ENCODE measurements at places on chromosomes 11 and 22.

DNA sequence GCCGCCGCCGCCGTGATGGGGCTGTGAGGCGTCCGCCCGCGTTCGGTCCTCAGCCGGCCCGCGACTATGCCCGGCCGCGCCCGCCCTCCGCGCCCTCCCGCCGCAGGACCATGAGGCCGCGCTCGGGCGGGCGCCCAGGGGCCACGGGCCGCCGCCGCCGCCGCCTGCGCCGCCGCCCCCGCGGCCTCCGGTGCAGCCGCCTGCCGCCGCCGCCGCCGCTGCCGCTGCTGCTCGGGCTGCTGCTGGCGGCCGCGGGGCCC, 215 bp downstream of the ZNRF3 start:
- no peak for DNase-seq

- DNase-seq: no peak
Measured at GRCh38 chr11:83124636-83125424, 32.1 kb upstream of the PCF11 start.

DNA sequence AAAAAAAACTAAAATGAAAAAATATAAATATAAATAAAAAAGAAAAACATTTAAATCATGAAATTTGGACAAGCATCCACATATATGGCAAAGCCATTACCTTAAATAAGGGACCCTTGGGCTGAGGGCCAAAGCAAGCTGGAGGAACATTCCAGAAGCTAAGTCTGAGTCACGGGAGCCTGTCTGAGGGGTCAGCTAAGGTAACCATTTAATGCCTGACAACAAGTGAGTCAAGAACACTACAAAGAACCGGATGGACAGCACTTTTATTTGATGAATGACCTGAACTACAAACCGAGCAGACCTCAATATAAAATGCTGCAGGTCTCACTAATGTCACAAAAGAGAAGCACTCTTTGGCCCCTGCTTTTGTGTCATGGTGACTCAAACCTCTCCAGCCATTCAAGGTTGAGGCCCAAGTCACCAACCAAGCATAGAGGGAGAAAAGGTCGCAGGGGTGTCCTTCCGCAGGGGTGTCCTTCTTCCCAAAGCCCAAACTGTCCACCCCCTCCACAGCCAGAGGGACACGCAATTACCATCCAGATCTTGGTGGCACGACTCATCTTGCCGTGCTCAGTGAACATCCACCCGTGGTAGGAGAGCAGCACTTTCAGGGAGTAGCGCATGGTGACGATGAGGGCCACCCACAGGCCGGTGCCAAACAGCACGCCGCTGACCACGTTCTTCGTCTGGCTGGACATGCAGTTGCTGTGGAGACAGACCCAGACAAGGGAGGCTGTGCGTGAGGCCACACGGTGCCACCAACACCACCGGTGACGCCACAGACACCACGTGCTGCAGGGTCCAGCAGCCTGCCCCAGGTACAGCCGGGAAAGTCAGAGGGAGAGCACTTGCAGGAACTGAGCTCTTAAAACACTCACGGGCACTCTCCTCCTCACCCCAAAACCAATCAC, 34.5 kb downstream of the CPT1A start:
- no peak for DNase-seq

DNA sequence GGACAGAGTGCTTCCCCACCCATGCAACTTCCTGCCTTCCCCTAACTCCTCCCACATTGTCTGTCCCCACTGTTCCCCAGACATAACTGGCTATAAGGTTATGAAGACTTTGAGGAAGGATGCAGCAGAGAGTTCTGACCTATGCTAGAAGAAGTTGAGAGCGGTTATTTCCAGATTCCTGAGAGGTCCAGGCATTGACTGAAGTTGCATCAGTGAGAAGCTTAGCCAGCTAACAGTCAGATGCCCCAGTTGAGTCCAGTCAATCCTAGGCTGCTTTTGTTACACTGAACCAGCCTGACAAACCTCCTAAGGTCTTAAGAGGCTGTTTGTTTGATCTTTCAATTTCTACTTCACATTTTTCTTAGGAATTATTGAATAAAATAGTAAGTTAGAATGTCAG, 937.9 kb upstream of the CCDC90B start:
- no peak for DNase-seq

- DNase-seq: no peak
Measured at GRCh38 chr11:116279511-116279910, 493.3 kb downstream of the BUD13 start.

DNA sequence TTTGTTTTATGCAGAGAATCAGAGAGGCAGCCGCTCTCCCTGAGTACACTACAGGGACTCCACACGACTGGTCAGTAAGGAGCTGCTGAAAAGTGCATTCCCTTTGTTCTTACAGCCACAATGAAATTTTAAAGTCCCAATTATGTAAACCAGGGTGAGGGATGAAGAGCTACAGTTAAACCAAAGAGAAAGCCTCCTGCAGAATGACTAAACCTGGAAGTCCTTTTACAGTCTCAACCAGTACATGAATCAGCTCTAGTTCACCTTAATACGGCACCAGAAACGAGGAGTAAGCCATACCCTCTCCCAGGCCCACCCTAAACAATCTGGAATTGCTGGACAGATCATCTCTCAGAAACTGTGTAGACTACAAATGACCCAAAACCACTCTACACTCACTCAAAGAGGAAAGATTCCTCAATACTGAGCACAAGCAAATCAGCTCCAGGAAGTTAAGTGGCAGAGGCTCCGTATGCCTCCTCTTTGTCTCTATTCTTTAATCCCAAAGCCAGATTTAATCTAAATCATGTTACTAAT, 113.1 kb downstream of the RBFOX2 start:
- no peak for DNase-seq

DNA sequence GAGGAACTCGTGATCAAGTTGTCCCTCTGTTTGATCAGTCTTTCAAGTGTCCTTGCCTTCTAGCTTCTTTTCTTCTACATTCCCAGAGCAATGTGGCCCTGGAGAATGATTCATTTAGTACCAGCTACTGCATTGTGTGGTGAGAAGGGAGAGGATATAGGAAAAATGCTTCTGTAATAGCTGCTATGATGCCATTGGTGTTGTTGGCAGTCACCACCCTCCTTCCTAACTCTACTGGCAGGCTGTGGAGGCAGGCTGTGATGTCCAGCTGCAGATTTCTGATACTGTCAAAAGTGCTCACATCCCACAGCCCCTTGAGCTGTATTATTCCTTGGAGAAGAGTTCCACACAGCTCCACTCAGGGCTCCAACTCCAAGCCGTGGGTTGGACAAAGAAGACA, 52.8 kb downstream of the ENDOD1 start:
- DNase-seq: no peak

GRCh38 chr11:58058276-58059006, 27.7 kb downstream of the OR6Q1 start:
- no peak for DNase-seq

GRCh38 chr11:34514597-34514996, 1.0 kb upstream of the ELF5 start:
- DNase-seq: no peak

DNA sequence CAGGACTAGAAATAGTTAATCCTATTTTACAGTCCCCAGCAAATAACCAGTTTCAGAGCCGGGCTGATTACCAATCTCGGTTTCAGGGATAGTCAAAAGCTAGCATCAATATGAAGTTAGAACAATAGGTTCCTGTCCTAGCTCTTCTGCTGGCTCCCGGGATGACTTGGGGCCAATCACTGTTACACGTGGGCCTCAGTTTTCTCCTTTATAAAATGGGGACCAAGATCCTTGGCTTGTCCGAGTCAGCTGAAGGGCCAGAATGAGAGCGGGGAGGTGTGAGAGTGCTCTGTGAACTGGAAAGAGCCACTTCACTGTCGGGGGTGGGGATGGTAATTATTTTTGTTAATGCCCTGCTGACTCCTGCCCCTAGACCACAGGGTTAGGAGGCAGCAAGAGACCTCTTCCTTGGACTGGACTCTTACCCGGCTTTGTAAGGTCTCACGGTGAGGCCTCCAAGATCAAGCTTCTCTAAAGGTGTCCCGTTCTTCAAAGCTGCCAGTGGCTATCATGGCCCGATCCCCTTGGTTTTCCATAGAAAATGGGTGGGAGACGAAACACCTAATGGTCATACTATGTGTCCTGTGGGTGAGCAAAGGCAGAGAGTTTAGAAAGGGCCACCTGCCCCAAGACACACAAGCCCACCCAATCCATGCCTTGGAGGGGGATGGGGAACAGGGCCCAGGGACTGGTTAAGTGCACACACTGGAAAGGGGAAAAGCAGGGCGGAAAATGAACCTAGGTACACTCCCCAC, 1.4 kb downstream of the UCP2 start:
- no peak for DNase-seq

- DNase-seq: no peak
Measured at GRCh38 chr11:85118151-85118550, 509.0 kb downstream of the DLG2 start.

DNA sequence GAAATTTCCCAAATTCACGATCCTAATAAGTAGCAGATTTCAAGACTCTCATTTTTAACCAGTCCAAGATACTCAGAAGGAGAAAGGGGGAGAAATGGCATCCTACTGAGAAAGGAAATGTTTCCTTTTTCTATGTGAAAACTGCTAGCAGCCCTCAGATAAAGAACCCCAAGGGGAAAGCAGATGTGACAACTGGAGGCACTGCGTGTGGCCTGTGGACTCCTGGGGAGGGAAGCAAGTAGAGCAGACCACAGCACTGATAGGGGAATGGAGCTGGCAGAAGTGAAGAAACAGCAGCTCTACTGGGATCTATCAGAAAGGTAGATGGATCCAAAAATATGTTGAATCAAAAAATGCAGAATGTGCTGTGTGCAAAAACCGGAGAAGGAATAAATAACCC, 239.7 kb upstream of the API5 start:
- DNase-seq: no peak

DNA sequence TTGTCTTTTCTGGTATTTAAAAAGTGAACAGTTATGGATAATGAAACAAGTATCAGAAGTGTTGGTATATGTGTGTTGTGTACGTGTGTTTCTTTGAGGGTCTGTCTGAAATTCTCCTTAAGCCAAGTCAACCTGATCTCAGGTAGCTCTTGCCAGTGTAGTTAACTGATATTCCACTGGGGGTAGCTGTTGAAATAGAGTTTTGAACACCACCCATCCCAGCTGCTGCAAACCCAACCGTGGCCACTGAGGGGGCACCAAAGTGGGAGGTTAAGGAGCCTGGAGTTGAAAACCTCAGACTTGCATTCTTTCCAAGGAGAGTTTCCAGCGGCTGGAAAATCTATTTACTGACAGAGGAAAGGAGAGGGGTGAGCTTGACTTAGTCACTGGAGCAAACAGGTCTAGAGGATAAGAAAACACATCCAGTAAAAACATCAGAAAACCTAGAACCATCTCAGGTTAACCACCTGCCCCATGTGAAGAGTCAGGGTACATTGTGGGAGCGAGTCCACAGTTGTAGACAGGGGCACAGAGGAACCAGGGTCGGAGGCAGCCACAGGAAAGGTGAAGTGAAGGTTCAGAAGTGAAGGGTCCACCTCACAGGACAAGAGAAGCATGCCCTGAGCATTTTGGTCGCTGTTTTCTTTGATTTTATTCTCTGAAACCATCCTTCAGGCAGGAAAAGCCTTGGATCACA, 8.8 kb upstream of the CUL5 start:
- DNase-seq: peak; percentile 50

GRCh38 chr22:39290724-39291161, 28.7 kb downstream of the RPL3 start:
- no peak for DNase-seq

DNA sequence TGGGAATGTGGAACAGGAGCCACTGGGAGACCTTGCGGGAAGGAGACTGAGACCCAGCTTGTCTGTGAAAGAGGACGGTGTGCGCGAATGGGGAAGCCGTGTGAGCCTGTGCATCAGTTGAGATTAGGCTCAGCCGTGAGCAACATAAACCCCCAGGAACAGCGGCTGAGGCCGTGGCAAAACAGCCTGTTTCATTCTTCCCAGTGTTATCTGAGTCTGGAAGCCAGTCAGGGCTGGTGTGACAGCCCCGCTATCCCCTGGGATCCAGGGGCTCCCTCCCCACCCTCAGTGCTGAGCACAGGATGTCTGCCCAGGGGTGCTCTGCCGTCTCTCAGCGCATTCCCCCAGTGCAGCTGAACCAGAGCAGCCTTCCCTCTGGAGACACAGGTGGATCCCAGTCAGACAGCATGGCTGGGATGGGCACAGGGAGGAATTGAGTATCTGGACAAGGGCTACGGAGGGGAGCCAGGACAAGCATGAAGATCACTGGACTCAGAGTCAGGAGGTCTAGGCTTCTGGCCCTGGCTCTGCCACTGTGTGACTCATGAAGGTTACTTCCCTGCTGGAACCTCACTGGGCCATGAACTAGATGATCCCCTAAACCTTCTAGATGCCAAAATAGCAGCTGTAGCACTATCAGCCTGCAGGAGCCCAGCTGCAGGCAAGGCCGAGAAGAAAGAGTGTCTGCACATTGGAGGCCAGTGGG, 8.6 kb downstream of the OAF start:
- DNase-seq: no peak

DNA sequence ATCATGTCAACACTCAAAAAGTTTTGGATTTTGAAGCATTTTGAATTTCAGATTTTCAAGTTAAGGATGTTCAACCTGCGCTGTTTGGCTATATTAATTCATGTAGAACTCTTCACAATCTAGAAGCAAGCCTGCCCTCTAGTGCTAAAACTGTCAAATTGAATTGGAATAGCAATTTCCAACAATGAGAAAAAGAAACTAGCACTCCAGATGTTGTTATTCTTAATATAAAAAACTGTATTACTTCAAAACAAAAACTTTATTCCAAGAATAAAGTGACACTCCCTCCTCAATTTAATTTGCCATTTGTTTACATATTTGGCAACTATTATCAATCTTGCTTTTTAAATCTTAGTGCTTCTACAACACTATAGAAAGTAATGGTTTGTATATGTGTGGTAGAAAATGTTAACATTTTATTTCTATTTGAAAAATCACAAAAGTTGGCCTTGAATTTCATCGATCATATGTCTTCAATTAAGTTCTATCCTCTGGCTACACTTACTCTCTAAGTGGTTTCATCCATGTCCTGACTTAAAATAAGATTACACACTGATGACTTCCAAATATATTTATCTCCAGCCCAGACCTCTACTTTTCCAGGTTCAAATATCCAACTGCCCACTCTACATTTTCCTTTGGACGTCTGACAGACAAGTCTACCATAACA, 36.6 kb downstream of the DCUN1D5 start:
- DNase-seq: peak; percentile 57

- no peak for DNase-seq
Measured at GRCh38 chr22:33467620-33468095, 409.5 kb upstream of the SYN3 start.

DNA sequence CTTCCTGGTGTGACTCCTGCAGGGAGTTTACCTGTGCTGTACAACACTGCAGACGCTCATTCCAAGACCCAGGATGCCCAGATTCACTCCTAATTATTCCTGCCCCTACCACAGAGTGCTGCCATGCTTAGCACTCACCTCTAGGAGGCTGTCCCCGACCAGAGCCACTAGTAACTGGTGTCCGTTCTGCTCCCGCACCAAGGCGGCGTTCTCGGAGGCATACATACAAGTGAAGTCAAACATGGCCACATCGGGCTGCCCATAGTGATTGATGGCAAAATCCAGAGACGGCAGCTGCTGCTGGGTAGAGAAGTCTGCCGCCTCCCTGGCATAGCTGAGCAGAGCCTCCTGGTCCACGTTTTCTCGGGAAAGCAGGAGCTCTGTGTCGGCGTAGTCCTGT, 122.3 kb upstream of the BID start:
- DNase-seq: no peak

- no peak for DNase-seq
Measured at GRCh38 chr11:117484156-117484555, 156.5 kb downstream of the CEP164 start.

- no peak for DNase-seq
Measured at GRCh38 chr11:75437966-75438659, 5.1 kb upstream of the KLHL35 start.

GRCh38 chr11:90465553-90465952, 242.7 kb upstream of the CHORDC1 start:
- DNase-seq: no peak

- no peak for DNase-seq
Measured at GRCh38 chr11:116712428-116712827, 60.4 kb downstream of the BUD13 start.

Data from CD4-positive, alpha-beta T cell treated with Interleukin-10 for 1 hour (primary cell).